Aorta (tissue), 5 donors: ENCODE measurements at places on chromosomes 3 and 15. TPM values are rescaled to one million over a fixed set of nuclear protein-coding genes. Genes with fewer than 3 reads are reported as not detected.

Gene SLC2A2
- total RNA-seq: not detected

Gene CPN2
- total RNA-seq: not detected

Gene KCNMB3
- 6.2 TPM for total RNA-seq

Gene SLC28A1
- 4.1 TPM for total RNA-seq

Gene CRYGS
- total RNA-seq: 7.5 TPM

Gene UQCRC1
- total RNA-seq: 95.6 TPM

Gene NPAP1
- total RNA-seq: not detected

Gene ANKDD1A
- total RNA-seq: 22.3 TPM

Gene CP
- total RNA-seq: 225 TPM

Gene P3H2
- total RNA-seq: 25.8 TPM

Gene ELL3
- 4.5 TPM for total RNA-seq

Gene LRRC31
- not detected for total RNA-seq

Gene HCLS1
- 54.1 TPM for total RNA-seq

Gene GOLGA6L7
- not detected for total RNA-seq

Gene CDHR4
- 1.1 TPM for total RNA-seq

Gene CPLX3
- not detected for total RNA-seq

Gene MINAR1
- 0.91 TPM for total RNA-seq

Gene SPINK8
- total RNA-seq: not detected

Gene ZIC1
- 0.99 TPM for total RNA-seq

Gene IL12A
- not detected for total RNA-seq

Gene FILIP1L
- total RNA-seq: 332 TPM

Gene PLA2G4B
- total RNA-seq: 11.1 TPM

Gene TRH
- total RNA-seq: not detected

Gene SELENOT
- total RNA-seq: 73.2 TPM

Gene SLC22A14
- 0.42 TPM for total RNA-seq

Gene NDN
- 29.0 TPM for total RNA-seq

Gene ARHGEF26
- total RNA-seq: 16.4 TPM

Gene SYNPR
- not detected for total RNA-seq

Gene ARPP19
- 129 TPM for total RNA-seq

Gene GALNT15
- 113 TPM for total RNA-seq

Gene P2RY1
- total RNA-seq: 3.1 TPM

Gene ST6GAL1
- 80.3 TPM for total RNA-seq

Gene LMOD3
- total RNA-seq: not detected

Gene COLQ
- total RNA-seq: 18.7 TPM

Gene AVEN
- total RNA-seq: 18.1 TPM

Gene CD86
- 11.9 TPM for total RNA-seq

Gene GLT8D1
- 48.4 TPM for total RNA-seq

Gene PRR20G
- not detected for total RNA-seq

Gene KIF15
- total RNA-seq: 0.49 TPM

Gene CPNE9
- total RNA-seq: not detected

Gene ALCAM
- 89.9 TPM for total RNA-seq

Gene FBXW12
- total RNA-seq: not detected

Gene PLSCR2
- 1.0 TPM for total RNA-seq

Gene KNL1
- 1.6 TPM for total RNA-seq

Gene RETNLB
- total RNA-seq: not detected

Gene NR2F2
- 132 TPM for total RNA-seq

Gene PPP4R2
- total RNA-seq: 65.4 TPM

Gene MAP1A
- 49.3 TPM for total RNA-seq

Gene GOLGA8M
- 4.3 TPM for total RNA-seq
